ENCODE measurements at places on chromosomes 7 and 10.

- no peak for DNase-seq
These were observed 3.3 kb upstream of the MTERF1 start for GRCh38 chr7:91883676-91884362.

GRCh38 chr10:110512461-110513187, 14.9 kb downstream of the DUSP5 start:
- DNase-seq = no peak

DNA sequence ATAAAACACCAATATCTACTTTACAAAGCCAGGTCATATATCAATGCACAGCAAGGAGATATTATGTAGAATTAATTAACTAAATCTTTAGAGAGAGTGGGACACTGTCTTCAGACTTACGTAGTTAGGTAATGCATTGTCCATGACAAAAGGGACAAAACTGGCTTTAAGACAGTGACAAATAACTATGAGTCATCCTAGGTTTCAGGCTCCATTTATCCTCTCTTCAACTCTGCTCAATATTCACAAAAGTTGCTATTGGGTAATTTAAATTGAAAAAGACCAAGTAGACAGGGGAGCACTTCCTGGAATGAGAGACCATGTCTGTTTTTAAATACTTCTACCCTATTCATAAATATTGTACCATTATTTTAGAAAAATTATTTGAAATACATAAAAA, 464.5 kb downstream of the ARL4A start:
- no peak for DNase-seq

DNA sequence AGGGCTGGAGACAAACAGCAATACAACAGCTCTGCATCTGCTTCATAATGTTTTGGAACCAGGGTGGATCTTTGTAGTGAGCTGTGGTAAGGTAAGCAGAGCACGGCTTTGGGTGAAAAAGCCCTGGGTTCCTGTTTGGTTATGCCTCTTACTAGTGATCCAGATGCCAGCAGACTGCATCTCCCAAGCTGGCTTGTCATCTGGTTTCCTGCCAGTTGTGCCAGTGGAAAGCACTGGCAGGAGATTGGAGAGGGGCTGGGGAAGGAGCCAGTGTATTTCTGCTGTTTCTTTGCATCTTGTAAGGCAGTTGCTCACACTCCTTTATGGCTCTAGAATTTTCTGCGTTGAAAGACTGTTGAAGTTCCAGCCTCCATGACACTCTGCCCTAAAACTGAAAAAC, 137.6 kb downstream of the TSPAN12 start:
- DNase-seq = no peak

DNA sequence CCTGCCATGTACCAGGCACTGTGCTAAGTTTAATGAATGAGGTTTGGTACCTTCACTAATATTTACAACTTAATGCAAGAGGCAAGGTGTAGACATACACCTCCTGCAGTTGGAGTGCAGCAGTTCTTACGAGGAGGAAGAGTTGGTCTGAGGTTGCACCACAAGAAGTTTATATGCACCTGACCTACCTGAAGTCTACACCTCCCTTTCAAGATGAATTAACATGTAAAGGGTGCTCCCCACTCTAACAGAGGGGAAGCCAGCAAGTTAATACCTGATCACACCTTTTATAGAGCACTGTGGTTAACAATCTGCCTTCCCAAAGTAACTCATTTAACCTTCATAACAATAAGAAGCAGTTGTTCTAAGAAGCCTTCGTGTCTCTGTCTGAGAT, 120.0 kb downstream of the LYZL1 start:
- DNase-seq = no peak

DNA sequence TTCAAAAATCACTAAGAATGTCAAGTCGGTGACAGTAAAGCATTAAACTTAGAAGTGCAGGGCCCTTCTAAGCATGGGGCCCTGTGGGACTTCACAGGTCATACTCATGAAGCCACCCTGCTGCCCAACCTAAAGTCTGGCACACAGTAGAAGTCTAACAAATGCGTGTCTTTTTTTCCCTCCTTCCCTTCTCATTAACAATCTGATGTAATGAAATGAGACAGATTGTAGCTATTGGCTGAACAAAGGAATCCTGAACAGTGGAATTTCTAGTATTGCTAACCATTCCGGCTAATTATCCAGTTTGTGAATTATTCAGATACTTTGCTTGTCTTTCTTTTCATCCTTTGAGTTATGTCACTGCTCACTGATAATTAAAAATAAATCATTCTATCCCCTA, 369.9 kb downstream of the WDR11 start:
- DNase-seq = no peak

GRCh38 chr10:119443970-119444660, 98.4 kb downstream of the RGS10 start:
- no peak for DNase-seq

- no peak for DNase-seq
These were observed 434.6 kb downstream of the PAXIP1 start for GRCh38 chr7:154568346-154568745.

DNA sequence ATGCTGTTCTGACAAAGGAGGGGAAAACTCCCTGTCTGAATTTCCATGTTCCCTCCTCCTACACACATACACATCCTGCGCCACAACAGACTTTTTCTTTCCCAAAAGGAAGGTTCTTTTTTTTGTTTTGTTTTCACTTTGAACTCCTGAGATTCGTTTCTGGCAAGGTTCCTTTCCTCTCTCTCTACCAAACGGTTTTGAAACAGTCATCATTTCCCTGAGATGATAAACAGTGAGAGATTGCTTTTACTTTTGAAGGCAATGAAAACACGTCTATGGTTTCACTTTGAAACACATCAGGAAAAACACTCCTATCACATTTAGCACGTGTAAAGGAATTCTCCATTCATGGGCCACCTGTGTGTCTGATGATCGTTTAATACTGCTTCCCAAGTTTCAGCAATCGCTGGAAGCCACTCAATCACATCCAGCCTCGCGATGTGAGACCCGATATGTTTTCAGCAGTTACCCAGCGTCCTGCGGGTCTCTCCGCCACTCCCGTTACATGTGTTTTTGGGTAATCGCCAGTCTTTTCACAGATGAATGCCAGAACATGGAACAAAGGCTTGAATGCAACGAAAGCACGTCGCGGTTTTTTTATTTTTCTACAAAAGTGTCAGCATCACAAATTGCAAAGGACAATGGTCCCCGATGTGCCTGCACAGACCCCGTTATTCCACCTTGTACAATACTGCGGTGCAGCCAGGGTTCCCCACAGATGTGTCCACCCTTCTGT, 62.8 kb upstream of the CUX1 start:
- DNase-seq = no peak

DNA sequence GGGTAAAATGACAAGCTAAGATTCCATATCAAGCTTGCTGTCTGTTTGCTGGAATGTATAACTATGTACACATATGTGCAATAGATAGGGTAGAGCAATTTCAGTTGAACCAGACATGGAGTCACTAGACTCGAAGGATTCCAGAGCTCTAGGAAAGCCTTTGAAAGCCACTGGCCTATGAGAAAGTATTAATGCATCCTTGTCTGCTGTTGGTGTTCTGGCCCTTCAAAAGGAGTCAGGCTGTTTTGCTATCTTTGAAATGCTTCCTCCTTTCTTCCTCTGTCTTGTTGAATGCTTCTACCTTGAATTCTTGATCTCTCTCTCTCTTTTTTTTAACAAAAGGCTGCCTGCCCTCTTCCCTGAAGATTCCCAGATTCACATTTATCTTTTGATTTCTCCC, 20.8 kb upstream of the HGF start:
- no peak for DNase-seq

- no peak for DNase-seq
These were observed 58.7 kb upstream of the TFEC start for GRCh38 chr7:116089293-116089692.

GRCh38 chr7:17832820-17833355, 107.4 kb downstream of the SNX13 start:
- DNase-seq = no peak

Measured in central memory CD4-positive, alpha-beta T cell (primary cell).